Thoracic aorta (tissue), 2 donors: ENCODE measurements at places on chromosomes 12 and 14. TPM values are rescaled to one million over a fixed set of nuclear protein-coding genes. Genes with fewer than 3 reads are reported as not detected.

CYP27B1 gene
- 0.81 TPM for total RNA-seq

GRCh38 chr12:42507081-42507480 lies 82.5 kb downstream of the PRICKLE1 start:
- DNase-seq: no peak

DNA sequence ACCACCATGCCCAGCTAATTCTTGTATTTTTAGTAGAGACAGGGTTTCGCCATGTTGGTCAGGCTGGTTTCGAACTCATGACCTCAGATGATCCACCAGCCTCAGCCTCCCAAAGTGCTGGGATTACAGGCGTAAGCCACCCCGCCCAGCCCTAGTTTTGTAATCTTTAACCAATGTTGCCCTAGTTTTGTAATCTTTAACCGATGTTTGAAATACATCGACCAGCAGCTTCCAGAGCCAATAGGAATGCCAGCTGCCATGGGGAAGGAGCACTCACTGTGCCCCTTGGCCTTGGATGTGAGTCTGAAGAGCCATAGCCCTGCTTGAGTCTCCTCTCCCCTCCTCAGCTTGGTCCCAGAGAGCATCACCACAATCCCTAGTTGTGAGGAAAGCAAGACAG lies 209.3 kb upstream of the RGS6 start:
- no peak for DNase-seq

DNA sequence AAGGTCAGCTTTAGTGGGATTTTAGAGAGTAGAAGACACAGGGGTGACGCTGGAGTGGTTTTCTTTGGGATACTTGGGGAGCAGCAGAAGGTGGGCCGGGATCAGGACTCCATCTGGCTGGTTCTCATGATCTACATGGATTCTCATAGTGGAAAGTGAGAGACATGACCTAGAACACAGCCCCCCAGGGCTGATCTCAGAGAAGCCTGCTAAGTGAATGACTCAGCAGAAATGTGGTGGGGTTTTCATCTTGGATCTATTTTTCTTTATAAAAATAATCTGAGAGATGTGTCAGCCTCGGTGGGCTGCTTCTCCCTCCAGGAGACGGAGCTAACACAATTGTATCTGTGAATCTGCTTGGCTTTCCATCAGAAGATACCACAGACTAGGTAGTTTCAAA lies 484.4 kb downstream of the TMEM121 start:
- DNase-seq: no peak

DNA sequence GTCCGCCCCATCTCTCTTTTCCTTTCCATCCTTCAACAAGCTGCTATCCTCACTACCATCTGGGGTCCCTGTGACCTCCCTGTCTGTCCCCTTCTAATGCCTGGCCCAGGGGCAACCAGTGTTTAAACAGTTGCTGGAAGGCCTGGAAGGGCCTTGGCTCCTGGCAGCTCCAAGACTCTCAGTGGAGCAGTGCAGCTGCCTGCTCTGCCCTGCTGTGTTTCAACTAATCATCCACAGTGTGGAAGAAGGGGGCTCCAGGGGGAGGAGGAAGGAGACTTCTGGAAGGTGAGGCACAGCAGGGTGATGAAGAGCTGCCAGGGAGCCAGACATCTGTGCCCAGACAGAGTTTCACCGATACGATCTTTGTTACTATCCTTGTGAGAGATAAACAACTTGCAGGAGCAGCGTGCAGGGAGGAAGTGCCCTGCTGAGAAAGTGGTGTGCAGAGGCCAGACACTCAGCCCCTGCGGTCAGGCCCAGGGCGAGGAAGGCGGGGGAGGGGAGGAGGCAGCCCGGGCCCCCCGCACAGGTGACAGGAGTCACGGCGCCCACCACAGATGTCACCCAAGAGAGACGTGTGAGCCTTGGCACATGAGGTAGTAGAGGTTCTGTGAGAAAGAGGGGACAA lies 1061.8 kb downstream of the BCL11B start:
- DNase-seq: no peak

GRCh38 chr12:118148287-118148686 lies 12.4 kb downstream of the PEBP1 start:
- DNase-seq: no peak

GRCh38 chr14:100104523-100105300 lies 39.5 kb downstream of the EVL start:
- DNase-seq: no peak
